ENCODE measurements at places on chromosomes 7 and 10. TPM values are rescaled to one million over a fixed set of nuclear protein-coding genes. Genes with fewer than 3 reads are reported as not detected.

DNA sequence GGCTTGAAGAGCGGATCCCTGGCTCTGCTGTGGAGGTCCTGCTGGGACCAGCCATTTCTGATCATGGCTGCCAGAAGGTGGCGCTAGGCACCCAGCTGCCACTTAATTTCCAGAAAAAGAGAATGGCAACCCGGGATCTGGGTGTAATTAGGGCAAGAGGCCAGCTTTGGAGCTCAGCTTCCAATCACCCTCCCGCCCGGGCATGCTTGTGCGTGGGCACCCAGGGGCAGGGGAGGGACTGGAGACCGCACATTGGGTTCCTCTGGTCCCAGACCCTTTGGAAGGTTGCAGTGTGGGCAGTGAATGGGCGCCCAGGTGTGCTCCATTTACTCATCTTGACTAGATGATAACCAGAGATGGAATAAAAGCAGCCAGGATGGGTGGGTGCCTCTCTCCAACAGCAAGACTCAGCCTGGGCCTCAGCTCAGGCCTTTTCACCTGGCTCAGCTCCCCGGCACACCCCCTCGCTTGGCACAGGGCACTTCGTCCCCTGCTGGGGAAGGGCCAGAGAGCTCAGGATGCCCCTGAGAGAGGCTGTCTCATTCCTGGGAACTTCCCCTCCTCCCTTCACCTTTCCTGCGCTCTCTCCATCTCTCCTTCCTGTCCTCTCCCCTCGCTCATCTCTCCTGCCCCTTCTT, 14.7 kb downstream of the FAM241B start:
- peak; percentile 60 for DNase-seq

DNA sequence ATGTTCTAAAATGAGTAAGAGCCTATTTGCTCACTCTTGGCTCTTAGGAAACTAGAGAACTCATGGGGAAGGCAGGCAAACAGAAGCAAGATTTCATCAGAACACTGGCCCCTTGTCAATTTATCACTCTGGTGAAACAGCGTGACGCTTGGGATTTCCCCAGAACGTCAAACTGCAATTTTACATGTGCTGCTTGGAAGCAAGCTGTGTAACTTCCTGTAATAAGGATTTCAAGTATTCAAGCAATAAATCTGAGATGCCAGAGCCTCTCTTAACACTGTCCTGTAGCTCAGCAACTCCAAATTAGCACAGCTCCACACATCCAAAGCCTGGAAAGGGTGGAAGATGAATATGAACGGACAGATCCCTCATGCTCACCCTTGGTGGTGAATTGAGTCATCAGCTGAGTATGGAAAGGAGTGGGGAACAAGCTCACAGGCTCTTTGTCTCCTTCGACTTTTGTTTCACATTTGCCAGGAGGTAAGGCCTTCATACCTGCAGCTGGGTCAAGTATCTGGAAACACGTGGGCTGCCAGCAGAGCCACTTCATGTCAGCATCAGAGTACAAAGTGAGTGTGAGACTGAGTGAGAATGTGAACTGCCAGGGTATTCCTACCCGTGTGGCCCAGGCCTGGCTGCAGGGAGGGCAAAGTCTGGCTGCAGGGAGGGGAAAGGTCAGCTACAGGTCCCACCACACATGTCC, 140.4 kb upstream of the NAMPT start:
- peak; percentile 83 for DNase-seq

GRCh38 chr10:110700947-110701616, 56.9 kb downstream of the RBM20 start:
- DNase-seq = no peak

ZDHHC4 gene
- polyA plus RNA-seq = 75.6 TPM

NME8 gene
- 0.11 TPM for polyA plus RNA-seq
